ENCODE measurements at places on chromosomes 7 and 10.

- no peak for DNase-seq
Observed at GRCh38 chr7:2123360-2123759, 109.4 kb downstream of the MAD1L1 start.

- DNase-seq: peak; percentile 91
Observed at GRCh38 chr10:63866075-63866746, 345.0 kb downstream of the REEP3 start.

GRCh38 chr7:84629640-84630318 lies 435.2 kb upstream of the SEMA3A start:
- no peak for DNase-seq

DNA sequence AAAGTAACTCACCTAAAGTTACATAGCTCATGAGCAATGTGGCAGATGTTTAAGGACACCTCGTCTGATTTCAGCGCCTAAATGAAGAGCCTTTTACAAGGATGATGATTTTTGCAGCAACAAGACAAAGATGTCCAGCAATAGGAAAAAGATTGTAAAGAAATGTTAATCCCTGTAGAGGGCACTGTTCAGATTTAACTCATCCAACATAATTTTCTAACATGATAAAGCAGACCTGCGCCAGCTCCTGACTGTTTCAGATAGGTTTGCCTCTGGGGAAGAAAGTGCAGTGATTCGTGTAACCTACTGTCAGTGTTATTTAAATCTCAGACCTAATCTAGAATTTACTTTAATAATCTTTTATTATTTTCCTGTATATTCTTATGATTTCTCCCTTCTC lies 595.2 kb downstream of the AUTS2 start:
- no peak for DNase-seq

DNA sequence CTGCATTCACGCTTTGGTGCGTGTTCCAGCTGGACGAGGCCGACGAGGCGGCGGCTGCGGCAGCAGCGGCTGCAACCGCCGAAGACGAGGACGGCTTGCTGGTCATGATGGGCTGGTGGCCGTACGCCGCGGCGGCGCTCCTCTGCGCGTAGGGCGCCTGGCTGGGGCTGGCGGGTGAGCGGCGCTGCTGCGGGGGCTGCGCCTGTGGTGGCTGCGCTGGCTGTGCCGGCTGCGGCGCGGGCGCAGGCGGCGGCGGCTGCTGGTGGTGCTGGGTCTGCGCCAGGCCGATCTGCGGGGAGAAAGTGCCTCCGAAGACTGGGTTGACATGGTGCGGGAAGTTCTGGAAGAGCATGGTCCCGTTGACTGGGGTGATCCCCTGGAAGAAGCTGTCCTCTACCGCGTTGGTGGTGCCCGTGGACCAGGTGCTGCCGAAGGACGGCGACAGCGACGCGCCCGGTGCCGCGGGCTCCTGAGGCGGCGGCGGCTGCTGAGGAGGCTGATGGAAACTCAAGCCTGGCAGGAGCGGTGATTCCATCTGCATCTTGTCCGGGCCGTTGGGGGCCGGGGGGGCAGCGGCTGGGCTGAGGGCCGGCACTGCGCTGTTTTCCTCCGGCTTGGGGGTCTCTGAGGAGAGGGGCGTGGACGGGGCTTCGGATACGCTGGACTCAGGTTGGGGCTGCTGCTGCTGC lies 51.1 kb downstream of the CPEB3 start:
- DNase-seq: peak; percentile 37

- no peak for DNase-seq
Observed at GRCh38 chr7:33471636-33472242, 342.4 kb downstream of the BBS9 start.

- no peak for DNase-seq
Observed at GRCh38 chr7:54833001-54833467, 74.0 kb upstream of the SEC61G start.

All from urothelium cell line (cell line).